Activated CD4-positive, alpha-beta memory T cell treated with anti-CD3 and anti-CD28 coated beads for 36 hours (primary cell): ENCODE measurements at places on chromosomes 4 and X. TPM values are rescaled to one million over a fixed set of nuclear protein-coding genes. Genes with fewer than 3 reads are reported as not detected.

CT45A1 gene
- total RNA-seq: not detected

DNA sequence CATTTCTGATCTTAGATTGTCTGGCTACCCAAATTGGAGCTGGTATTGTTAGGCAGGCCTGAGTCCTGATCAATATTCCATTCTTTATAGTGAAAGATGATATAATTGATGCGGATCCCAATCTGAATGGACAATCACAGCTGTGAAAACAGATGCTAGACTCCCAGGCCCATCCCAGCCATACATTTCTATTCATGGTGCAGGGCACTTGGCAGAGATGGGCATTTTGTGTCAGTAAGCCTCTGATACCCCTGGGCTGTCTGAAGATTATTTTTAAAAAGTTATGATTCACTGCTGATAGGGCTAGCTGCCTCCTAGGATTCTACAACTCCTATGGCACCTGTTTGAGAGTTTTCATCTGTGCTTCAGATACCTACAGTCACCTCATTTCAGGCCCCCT lies 61.2 kb upstream of the TSPAN7 start:
- DNase-seq: no peak
- peaks cover 3% of the 10 kb centered on the region for H3K36me3 ChIP-seq
- no peak overlapping the region for H3K27ac ChIP-seq
- H3K4me1 ChIP-seq: no peaks in the 10 kb centered on the region

GRCh38 chr4:153292897-153293741 lies 51.4 kb upstream of the MND1 start:
- no peak overlapping the region for H3K27ac ChIP-seq
- peaks cover 5% of the 10 kb centered on the region for H3K36me3 ChIP-seq
- H3K27me3 ChIP-seq: no peaks in the 10 kb centered on the region
- peaks cover 4% of the 10 kb centered on the region for H3K4me1 ChIP-seq

MAGEH1 gene
- 19.1 TPM for total RNA-seq

GRCh38 chrX:26958261-26958660 lies 504.9 kb downstream of the PPP4R3C start:
- no peaks in the 10 kb centered on the region for H3K4me1 ChIP-seq
- no peaks in the 10 kb centered on the region for H3K36me3 ChIP-seq
- no peaks in the 10 kb centered on the region for H3K27me3 ChIP-seq
- H3K27ac ChIP-seq: no peak overlapping the region
- no peak for DNase-seq

DNA sequence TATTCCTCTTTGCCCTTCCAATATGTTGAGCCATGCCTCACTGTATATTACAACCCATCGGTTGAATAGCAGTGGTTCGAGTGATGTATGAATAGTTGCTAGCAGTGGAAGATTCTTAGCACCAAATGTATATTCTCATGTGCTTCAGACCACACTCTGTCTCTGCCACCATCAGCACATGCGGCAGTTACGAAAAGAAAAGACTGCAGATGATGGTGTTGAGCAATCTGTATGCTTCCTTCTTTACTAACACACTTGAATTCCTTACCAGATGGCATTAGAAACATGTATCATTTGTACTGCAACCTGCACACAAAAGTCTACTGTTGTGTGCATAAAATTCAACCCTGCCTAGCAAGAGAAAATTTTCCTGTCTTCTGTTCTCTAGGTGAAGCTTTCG lies 214.6 kb downstream of the ENOX2 start:
- no peak overlapping the region for H3K4me3 ChIP-seq
- no peaks in the 10 kb centered on the region for H3K4me1 ChIP-seq
- H3K36me3 ChIP-seq: peaks cover 8% of the 10 kb centered on the region
- DNase-seq: no peak
- no peak overlapping the region for H3K27ac ChIP-seq

- H3K27ac ChIP-seq: no peak overlapping the region
- H3K27me3 ChIP-seq: no peaks in the 10 kb centered on the region
- H3K4me3 ChIP-seq: no peak overlapping the region
Observed at GRCh38 chr4:81555489-81555888, 83.8 kb upstream of the RASGEF1B start.

DNA sequence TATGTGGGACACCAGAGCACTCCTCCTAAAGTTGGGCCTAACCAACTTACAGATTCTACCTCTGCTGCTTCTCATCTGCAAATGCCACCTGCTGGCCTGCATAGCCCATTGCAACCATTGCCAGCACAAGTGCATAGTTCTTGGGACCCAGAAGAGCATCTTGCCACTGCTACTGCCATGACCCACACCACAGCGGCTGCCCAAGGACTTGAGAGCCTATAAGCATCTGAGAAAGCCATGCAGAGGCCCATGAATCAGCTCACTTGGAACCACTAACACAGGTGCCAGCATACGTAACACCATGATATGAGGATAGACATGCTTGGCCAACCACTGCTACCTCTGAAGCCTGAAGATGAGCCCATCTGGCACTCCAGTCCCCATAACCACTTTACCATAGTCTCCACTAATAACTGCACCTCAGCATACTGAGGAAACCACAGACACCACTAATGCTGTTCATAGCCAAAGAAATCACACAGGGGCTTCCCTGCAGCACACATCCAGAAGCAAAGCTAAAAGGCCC lies 258.1 kb upstream of the AGTR2 start:
- no peaks in the 10 kb centered on the region for H3K36me3 ChIP-seq
- H3K27me3 ChIP-seq: no peaks in the 10 kb centered on the region
- H3K27ac ChIP-seq: no peak overlapping the region
- H3K4me3 ChIP-seq: no peak overlapping the region
- DNase-seq: no peak

GRCh38 chr4:76476571-76476970 lies 41.5 kb downstream of the SHROOM3 start:
- H3K27ac ChIP-seq: no peak overlapping the region
- H3K4me1 ChIP-seq: no peaks in the 10 kb centered on the region
- H3K27me3 ChIP-seq: peaks cover 22% of the 10 kb centered on the region
- DNase-seq: no peak

DNA sequence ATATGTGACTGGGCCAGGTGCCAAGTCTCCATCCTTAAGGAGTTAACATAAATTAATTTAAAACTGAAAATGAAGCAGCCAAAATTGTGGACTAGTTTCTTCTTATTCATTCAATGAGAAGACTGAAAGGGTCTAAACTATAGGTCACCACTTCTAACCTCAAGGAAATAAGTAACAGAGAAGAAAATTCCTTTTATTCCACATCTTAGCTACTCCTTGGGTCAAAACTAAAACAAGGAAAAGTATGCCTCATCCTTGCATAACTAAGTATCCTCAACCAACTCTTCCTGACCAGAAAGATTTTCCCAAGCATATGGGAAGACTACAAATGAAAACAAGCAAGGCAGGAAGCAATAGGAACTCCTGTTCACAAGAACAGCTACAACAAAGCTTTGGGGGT lies 71.2 kb downstream of the ZNF827 start:
- peaks cover 28% of the 10 kb centered on the region for H3K36me3 ChIP-seq
- no peak overlapping the region for H3K4me3 ChIP-seq
- H3K27ac ChIP-seq: no peak overlapping the region
- no peak for DNase-seq
